Activated naive CD8-positive, alpha-beta T cell treated with anti-CD3 and anti-CD28 coated beads, Interleukin-2, amount 50 U/mL, for 16 hours (primary cell): ENCODE measurements at places on chromosomes 6 and 20.

GRCh38 chr6:67300430-67301040 lies 1334.5 kb upstream of the ADGRB3 start:
- DNase-seq, result no peak

- no peak for DNase-seq
Measured at GRCh38 chr20:3786126-3786484, 435 bp downstream of the CENPB start.

DNA sequence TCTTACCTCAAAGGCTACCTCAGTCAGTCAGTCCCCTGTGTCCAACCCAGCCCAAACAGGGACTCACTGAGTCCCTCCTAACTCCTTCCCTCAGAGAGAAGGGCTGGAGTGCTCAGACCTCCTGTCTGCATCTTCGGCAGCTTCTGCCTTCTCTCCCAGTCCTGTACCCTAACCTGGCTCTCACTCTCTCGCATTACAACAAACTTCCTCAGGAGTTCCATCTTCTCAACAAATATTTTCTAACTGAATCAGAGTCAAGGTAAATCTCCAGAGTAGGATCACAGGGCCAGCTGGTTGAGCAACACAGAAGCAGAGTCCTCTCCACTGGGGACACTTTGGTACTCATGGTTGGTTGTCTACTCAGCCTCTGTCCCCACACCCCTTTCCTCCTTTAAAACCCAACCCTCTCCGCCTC lies 92.3 kb downstream of the MRPL14 start:
- no peak for DNase-seq

DNA sequence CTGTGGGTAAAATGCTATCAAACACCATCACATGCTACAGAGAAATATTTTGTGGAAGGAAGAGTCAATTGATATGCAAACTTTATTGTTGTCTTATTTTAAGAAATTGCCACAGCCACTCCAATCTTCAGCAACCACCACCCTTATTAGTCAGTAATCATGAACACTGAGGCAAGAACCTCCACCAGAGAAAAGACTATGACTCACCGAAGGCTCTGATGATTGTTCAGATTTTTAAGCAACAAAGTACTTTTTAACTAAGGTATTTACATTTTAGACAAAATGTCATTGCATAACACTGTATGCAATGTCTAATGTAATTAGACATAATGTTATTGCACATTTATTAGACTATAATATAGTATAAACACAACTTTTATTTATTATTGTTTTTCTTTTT lies 26.2 kb upstream of the MMP24 start:
- DNase-seq, result no peak

GRCh38 chr6:3545156-3545555 lies 88.3 kb upstream of the SLC22A23 start:
- DNase-seq, result no peak

DNA sequence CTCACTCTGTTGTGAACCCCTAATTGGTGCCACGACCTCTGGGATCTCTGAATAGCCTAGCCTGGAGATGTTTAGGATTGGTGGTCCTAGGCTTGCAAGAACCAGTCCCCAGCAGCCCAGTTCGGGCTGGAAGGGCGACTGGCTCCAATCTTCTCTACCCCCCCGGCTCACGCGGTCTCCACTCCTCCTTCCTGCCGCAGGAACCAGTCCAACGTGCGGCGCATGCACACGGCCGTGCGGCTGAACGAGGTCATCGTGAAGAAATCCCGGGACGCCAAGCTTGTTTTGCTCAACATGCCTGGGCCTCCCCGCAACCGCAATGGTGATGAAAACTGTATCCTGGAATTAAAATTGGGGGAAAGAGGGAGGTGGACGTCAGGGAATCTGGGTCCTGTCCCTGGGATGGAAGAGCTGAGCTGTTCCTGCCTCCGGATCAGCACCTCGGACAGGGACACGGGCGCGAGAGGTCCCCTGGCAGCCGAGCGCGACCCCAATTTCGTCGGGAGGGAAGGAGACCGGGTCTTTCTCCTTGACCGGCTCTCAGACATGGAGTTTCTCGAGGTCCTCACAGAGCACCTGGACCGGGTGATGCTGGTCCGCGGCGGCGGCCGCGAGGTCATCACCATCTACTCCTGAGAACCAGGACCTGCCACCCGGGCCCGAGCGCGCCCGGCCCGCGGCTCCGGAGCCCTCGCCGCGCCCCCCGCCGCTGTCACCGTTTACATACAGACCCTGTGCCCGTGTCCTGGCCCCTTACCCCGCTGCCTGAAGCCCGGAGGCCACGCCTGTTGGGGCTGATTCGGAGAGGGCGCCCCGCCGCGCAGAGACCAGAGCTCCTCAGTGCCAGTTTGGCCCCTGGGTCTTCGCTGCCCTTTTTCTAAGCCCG lies 28.2 kb downstream of the SLC12A5 start:
- no peak for DNase-seq

DNA sequence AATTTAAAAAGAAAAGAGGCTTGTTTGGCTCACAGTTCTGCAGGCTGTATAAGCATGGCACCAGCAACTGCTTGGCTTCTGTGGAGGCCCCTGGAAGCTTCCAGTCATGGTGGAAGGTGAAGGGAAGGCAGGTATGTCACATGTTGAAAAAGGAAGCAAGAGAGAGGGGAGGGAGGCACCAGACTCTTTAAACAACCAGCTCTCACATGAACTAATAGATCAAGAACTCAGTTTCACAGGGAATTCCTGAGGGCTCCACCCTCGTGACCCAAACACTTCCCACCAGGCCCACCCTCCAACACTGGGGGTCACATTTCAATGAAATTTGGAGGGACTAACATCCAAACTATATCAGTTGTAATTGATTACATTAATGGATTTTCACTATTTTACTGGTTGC lies 127.9 kb upstream of the MLIP start:
- DNase-seq, result no peak

DNA sequence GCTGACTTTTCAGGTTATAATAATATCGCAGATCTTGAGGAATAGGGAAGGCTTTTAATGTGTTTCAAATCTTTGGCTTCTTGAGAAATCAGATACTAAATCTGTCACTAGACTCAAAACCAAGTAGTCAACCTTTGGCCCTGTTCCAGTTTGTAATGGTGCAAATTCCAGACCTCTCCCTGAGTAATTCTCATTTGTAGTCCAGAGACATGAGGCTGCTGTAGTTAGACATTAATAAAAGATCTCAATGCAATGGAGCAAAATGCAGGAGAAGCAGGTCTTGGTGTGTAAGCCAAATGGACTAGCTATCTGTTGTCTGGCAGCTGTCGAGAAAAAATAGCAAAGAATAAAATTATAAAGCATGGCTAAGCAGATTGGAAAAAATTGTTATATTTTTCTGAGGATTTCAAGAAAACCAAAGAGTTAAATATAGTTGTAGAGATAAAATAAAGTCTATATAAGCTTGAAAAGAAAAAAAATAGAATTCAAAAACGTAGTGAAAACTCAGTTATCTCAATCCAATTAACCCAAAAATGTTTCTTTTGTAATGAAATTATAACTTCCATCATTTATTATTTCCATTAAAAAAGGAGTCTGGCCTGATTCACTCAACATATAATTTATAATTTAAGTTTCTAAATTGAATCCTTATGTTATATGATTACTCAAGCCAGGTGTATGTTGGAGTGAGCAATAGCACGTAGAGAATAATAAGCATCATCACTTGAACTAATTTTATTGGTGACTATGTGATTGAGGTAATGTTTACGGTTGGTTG lies 161.5 kb upstream of the ADGRB3 start:
- no peak for DNase-seq

DNA sequence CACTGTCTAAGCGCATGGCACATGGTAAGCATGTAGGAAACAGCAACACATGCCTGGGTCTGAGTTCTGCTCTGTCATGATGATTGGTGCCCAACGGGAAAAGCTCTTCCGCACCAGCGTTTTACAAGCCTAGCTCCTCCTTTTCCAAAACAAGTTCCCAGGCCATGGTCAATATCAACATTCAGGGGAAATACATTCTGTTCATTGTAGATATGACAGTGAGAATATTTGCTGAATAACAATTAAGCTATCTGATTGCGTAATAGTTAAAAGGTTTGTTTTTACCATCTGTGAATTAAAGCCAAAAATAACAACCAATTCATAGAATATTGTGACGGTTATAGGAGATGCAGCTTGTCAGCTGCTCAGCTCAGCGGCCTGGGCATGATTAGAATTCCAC lies 404.3 kb upstream of the SLC35B3 start:
- DNase-seq, result no peak

DNA sequence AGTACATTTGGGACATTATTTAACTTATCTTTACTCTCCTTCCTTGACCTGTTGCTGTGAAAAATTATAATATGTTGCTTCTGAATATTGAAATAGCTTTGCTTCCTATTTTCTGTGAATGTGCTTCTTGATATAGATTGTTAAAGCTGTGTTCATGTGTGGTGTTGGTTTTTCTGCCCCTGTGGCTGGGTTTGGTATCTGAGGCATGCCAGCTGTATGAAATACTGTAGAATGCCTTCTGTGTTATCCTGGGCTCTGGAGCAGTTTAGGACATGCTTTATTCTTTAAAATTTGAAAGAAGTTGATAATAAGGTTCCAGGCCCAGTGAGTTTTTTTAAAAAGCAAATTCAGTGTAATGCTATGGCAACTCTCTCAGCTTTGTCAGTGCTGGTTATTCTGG lies 71.7 kb downstream of the HIVEP1 start:
- no peak for DNase-seq

DNA sequence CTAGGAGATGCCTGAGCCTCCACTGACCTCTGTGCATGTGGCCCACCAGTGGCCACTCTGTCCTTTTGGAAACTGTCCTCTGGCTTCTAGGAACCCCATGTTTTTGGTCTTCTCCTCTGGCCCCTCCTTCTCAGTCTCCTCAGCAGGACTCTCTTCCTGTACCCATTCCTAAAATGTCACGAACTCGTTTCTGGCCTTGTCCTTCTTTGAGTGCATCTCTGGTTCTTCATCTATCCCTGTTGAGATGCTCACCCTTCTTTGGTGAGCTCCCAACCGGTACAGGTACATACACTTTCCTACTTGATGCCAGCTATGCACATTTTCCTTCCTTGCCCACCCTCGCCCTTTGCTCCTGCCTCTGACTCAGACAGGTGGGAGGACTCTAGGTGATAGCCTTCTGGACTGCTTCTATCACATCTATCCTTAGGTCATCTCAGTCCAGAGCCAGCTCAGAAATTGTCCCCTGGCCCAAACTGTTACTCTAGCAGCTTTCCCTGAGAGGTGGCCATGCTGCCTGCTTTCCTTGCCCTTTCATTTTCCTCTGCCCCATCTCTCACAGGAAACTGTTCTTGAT lies 14.8 kb upstream of the NNAT start:
- no peak for DNase-seq

GRCh38 chr6:147479857-147480256 lies 28.6 kb upstream of the SAMD5 start:
- DNase-seq, result no peak

DNA sequence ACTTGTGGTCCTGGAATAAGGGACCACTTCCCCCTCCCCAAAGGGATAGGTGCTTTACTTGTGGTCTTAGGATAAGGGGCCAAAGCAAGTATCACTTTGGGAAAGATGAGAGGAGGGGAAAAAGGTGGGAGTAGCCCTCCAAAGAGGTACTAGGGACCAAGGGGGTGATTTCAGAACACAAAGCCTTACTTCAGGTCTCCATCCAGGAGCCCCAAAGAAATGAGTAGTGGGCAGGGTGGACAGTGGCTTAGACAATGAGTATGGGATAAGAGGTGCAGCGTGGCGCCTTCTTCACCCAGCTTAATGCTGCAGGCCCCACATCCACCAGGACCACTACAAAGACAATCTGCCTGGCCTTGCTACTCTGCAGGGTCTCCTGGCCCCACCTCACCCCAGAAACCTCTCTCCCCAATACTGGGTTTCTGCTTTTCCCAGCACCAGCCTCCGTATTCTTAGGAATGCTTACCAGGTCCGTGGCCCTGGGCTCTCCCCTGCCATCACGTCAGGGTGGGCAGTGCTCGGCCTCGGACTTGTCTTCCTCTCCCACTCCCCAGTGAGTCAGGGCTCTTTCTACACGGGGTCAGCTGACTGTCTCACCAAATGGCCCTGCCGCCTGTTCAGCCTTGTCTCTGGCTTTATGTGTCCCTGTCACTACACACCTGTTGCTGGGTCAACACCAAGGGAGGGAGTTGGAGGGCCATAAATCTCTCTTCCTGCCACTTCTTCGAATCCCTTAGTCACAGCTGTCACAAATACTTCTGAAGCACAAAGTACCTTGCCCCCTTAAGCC lies 3.1 kb downstream of the NNAT start:
- no peak for DNase-seq

GRCh38 chr20:33313686-33314314 lies 30.8 kb downstream of the BPIFB1 start:
- DNase-seq, result no peak

- DNase-seq, result no peak
Measured at GRCh38 chr6:158797331-158798310, 21.5 kb downstream of the EZR start.

DNA sequence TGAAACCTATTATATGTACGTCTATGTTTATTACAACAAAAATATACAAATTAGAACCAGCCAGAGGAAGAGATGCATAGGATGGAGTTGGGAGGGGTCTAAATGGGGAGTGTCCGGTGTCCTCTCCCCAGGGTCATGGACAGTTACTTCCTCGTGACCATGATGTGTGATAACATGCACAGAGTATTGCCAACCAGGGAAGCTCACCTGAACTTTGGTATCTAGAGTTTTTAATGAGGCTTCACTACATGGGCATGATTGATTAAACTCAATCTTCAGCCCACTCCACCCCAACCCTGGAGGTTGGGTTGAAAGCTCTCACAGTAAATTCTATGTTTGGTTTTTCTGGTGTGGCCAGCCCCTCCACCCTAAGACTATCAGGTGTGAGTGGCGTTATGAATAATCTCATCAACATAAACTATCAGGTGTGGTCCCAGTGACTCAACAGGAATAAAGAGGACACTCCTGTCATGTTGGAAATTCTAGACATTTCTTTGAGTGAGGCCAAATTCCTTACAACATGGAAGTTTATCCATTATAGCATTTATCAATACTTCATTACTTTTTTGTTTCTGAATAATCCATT lies 36.4 kb upstream of the FKBP1A start:
- no peak for DNase-seq

DNA sequence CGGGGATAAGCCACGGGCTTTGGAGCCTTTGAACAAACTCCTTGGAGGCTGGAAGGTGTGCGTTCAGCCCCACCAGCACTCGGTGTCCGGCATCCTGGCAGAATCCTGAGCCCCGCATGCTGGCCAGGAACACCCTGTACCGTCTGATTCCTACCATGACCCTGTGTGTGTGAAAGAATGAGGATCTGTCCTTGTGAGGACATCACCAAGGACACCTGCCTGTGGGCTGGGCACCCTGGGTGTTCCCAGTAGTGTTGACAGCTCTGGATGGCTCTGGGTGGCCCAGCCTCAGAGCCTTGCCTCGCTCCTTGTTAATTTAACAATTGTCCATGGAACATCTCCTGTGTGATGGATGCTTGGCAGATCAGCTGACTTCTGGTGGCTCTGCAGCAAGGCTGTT lies 234.3 kb downstream of the QKI start:
- no peak for DNase-seq

- DNase-seq, result no peak
Measured at GRCh38 chr6:100740439-100740838, 140.7 kb downstream of the ASCC3 start.

DNA sequence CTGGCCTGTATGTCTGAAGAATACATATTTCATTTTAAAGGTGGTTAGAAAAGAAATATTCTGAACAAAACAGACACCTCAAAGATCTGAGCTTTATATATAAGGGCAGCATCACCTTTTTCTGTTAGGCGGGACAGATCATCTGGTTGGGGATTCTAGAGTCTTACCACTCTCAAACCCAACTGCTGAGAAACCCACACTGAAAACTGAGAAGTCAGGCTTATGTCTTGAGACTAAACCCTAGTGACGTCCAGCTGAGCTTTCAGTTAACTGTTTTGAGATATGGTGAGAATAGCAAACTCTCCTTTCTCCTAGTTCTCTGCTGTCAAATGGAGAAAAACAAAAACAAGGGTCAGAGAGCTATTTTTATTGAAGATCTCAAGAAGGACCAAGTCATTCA lies 63.7 kb upstream of the CCN6 start:
- DNase-seq, result no peak
